ENCODE measurements at places on chromosomes 2 and 18.

GRCh38 chr2:197097578-197098366 lies 171.3 kb upstream of the PGAP1 start:
- DNase-seq: peak; percentile 74

DNA sequence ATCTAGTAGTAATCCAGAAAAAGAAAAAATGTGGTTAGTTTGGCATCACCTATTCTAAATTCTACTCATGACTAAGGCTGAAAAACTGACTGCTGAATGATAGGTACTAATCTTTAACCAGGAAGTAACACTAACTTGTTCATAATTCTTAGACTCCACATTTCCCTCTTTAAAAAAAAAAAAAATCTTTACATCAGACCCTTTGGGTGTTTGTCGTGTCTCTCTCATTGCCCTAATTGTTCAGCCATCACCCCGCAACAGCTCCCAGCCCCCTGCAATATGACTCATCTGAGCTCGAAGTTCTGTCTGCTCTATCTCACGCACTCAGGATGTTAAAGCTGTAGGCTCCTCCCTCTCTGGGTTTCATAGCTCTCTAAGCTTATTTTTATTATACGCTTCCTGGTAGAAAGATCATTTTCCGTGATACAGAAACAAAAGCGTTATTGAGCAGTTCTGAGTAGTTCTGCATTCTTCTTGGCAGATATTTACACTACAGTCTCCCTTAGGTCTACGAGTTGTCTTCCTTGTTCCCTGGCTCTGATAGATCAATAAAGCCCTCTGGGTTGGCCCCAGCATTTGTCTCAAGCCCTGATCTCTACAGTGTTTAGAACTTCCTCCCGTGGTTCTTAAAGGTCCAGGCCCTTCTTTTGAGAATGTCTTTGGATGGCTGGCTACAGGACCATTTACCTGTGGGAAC lies 95.6 kb downstream of the TNFRSF11A start:
- no peak for DNase-seq

DNA sequence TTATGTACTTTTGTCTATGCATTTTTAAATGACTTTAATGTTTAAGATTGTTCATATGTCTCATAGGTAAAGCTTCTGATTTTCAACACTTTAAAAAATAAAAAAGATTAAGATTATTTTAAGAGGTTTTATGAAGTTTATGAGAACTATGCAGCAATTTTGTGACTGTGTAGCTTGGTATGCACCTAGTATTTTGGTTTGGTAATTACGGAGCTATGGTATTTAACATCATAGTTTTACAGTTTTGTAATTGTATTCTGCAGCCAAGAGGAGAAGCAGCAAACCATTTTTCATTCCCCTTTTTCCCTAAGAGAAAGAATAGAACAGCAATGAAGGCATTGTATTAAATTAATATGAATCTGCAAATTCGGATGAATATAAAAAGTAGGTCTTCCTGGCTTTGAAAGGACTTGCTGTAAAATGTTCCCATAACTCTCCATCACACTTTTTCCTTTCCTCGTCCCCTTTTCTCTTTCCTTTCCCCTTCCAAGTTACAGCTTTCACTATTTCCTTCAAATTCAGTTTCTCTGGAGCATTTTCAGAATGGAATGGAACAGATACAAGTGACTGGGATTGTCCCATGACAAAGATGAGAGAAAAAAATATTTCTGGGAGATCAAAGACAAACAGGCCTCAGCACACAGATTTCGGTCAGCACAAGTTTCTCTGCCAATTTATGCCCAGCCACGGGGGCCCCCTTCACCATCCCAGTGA lies 26.1 kb upstream of the PIEZO2 start:
- no peak for DNase-seq

GRCh38 chr2:169705927-169706326 lies 11.7 kb downstream of the PHOSPHO2 start:
- no peak for DNase-seq

- no peak for DNase-seq
These were observed 103.6 kb downstream of the KLHL29 start for GRCh38 chr2:23488584-23488983.

DNA sequence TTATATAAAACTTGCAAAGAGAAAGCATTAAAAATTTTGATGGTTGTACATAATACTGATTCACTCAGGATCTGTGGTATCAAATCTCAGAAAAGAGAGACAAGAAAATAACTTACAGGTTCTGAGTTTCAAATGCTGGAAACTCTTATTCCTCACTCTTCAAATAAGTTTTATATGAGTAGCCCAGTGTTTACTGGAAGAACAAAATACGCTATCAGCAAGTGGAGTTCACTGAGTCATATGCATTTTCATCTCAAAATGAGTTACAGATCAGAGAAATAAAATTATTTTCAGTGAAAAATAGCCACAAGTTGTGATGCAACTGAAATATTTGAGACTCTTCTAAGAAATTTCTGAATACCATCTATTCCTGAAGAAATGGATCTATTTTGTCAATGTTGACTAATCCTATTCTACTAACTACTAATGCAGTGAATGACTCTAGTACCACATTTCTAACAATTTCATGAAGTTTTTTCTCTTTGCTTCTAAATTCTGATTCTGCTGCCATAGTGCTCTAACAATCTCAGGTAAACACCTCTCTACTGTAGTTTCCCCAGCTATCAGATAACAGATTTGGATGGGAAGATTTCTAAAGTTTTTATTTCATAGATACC lies 391.7 kb downstream of the ZEB2 start:
- DNase-seq: no peak

GRCh38 chr2:75047992-75048625 lies 89.7 kb downstream of the POLE4 start:
- DNase-seq: peak; percentile 37

DNA sequence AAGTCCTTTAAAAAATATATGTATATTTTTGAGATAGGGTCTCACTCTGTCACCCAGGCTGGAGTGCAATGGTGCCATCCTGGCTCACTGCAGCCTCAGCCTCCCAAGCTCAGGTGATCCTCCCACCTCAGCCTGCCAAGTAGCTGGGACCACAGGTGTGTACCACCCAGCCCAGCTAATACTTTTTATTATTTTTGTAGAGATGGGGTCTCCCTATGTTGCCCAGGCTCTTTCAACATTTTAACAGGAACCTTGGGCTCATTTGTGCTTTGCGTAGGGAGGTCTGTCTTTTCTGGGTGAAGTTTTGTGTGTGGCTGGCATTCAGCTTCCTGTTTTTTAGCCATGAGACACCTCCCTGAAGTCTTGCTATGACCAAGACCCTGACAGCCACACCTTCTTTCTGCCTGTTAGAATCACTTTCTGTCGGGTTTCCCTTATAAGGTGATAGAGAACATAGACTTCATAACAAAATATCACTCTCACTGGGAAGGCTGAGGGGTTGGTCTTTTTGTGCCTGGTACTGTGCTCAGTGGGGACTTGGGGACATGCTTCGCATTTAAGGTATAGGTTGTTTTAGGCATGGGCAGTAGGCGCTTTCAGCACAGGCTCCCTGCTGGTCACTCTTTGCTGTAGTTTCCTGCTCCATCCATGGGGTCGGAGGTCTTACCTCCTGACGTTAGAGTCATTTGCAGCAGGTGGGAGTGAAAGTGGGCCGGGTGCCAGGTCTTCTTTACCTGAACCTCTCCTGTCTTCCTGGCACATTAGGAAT lies 3.4 kb downstream of the RAB31 start:
- no peak for DNase-seq

- DNase-seq: no peak
These were observed 3.9 kb upstream of the ETAA1 start for GRCh38 chr2:67393237-67393636.

Measured in right hindlimb (tissue), 1 donor.